ENCODE measurements at places on chromosomes 7 and 10. TPM values are rescaled to one million over a fixed set of nuclear protein-coding genes. Genes with fewer than 3 reads are reported as not detected.

DNA sequence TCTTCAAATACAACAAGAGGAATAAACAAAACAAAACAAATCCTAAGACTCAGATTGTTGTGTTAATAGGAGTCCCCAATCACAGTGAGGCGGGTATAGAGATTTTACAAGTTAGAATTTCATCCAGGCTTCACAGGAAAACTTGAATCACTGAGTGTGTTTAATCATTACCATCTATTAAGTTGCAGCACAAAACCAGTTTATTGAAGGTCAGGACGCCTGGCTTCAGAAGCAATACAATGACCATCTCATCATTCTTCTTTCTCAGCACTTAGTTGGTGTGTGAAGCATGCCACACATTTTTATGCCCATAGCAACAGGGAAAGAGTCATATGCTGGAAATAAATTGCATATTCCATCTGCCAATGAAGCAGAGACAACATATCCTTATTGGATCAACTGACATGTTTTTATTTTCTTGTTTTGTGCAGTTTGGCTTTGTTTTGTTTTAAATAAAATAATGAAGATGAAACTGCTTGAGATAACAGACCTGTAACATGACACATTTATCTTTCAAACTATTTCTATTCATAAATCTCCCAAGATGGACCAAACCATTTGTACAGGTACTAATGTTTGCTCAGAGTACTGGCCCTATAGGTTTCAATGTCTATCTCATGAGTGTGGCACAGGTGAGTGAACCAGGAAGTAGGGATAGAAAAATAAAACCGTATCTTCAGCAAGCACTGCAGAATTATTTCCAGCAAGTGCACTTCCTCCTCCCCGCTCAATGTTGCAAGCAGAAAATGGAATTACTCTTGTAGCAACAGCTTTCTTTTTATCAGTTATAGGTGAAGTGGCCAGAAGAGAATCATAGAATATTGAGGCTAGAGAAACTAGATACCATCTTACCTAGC is 40.4 kb downstream of the TAC1 start:
- DNase-seq: no peak
- H3K4me3 ChIP-seq: no peak overlapping the region
- no peaks in the 10 kb centered on the region for H3K36me3 ChIP-seq
- H3K27me3 ChIP-seq: no peaks in the 10 kb centered on the region
- no peaks in the 10 kb centered on the region for H3K4me1 ChIP-seq

DNA sequence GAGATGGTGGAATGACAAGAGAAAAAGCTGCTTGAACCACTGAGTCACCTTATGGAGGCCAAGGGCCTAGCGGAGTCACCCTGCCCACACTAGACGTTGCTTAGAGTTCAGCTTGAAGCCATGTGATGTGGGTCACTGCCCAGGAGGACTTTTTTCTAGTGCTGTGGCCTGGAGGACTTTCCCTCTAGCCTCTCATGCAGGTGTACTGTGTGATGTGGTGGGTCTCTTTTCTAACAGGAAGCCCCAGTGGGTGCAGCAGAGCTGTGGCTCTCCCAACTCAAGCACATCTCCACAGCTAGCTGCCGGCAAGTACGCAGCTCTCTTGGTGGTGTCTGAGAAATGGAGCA is 13.6 kb downstream of the POR start:
- no peaks in the 10 kb centered on the region for H3K4me1 ChIP-seq
- no peaks in the 10 kb centered on the region for H3K27me3 ChIP-seq
- no peak overlapping the region for H3K4me3 ChIP-seq
- no peak for DNase-seq
- peaks cover 12% of the 10 kb centered on the region for H3K36me3 ChIP-seq

- H3K27me3 ChIP-seq: no peaks in the 10 kb centered on the region
- no peak for DNase-seq
- H3K4me3 ChIP-seq: no peak overlapping the region
- H3K36me3 ChIP-seq: no peaks in the 10 kb centered on the region
- peaks cover 8% of the 10 kb centered on the region for H3K4me1 ChIP-seq
Observed at GRCh38 chr10:119608316-119609155, 11.8 kb upstream of the TIAL1 start.

DNA sequence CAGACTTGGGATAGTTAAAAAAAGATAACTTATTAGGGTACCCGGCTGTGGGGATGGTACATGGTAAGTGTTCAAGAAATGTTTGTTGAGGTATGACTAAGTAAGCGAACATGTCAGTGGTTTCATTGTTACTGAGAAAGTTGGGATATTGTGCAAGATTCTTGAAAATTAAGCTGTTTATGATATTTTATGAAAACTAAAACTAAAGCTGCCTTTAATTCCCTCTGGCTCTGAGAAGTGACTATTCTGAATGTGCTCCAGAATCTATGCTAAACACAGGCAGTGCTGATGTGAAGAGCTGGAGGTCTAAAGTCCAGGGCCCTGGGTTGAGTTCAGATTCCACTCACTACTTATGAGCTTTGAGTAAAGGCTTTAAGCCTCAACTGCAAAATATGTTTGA is 72.9 kb downstream of the AOAH start:
- H3K27me3 ChIP-seq: no peaks in the 10 kb centered on the region
- H3K4me1 ChIP-seq: no peaks in the 10 kb centered on the region
- DNase-seq: no peak

DNA sequence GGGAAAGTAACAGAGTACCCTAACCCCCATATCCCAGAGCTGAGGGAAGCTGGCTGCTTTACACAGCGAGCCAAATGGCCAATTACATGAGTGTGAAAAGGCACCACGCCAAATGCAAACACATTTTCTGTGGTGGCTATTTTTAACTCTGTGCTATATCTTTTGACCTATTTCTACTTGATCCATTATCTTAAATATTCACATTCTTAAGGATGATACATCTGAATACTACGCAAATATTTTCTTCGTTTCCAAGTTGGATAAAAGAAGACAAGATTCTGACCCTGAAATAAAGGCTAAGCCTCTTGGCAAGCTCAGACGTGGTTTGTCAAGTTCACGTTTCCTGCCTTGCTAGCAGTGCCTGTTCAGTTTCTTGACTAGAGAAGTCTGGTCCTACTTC is 146.7 kb upstream of the TMEM196 start:
- no peak overlapping the region for H3K4me3 ChIP-seq
- H3K4me1 ChIP-seq: no peaks in the 10 kb centered on the region
- peak overlapping the region; percentile 17 for H3K27ac ChIP-seq
- no peaks in the 10 kb centered on the region for H3K36me3 ChIP-seq
- H3K27me3 ChIP-seq: no peaks in the 10 kb centered on the region
- no peak for DNase-seq

GRCh38 chr10:127150136-127150535 is 46.3 kb downstream of the INSYN2A start:
- no peak overlapping the region for H3K4me3 ChIP-seq
- H3K4me1 ChIP-seq: no peaks in the 10 kb centered on the region
- H3K27me3 ChIP-seq: no peaks in the 10 kb centered on the region
- DNase-seq: no peak
- H3K27ac ChIP-seq: no peak overlapping the region
- peaks cover 14% of the 10 kb centered on the region for H3K36me3 ChIP-seq

The MSMB gene
- total RNA-seq: not detected

- H3K4me1 ChIP-seq: peaks cover 45% of the 10 kb centered on the region
- peaks cover 91% of the 10 kb centered on the region for H3K36me3 ChIP-seq
- DNase-seq: no peak
- peak overlapping the region; percentile 1 for H3K27ac ChIP-seq
- H3K4me3 ChIP-seq: no peak overlapping the region
- no peaks in the 10 kb centered on the region for H3K27me3 ChIP-seq
Observed at GRCh38 chr10:72337039-72337629, 17.6 kb downstream of the DNAJB12 start.

The CTTNBP2 gene
- 18.0 TPM for total RNA-seq

The CYP3A4 gene
- total RNA-seq: not detected

GRCh38 chr7:64182036-64182790 is 24.8 kb upstream of the ZNF735 start:
- no peaks in the 10 kb centered on the region for H3K27me3 ChIP-seq
- DNase-seq: no peak
- no peak overlapping the region for H3K27ac ChIP-seq
- H3K4me1 ChIP-seq: no peaks in the 10 kb centered on the region
- H3K4me3 ChIP-seq: no peak overlapping the region

DNA sequence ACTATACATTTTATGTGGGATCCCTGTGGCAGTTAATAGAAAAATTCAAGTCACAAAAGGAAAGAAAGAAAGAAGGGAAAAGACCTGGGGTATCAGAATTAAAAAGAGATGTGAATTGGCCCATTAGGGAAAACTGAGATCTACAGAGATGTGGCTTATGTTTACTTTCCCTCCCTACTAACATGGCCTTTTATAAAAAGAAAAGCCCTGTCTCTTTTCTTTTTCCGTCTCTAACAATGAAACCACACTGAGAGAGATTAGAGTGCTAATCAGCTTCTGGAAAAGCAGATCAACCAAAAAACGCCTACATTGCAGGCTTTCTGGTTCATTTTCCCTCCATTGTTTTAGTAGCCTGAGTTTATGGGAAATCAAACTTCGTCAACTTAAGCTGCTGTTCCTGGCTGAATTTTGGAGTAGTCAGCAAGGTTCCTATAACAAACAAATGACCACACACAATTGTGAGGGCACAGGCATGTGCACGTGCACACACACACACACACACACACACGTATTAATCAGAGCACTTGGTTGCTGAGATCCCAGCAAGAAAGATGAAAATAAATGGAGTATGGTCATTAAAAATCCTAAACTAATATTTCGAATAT is 235.1 kb downstream of the SORCS1 start:
- H3K27me3 ChIP-seq: no peaks in the 10 kb centered on the region
- H3K4me1 ChIP-seq: no peaks in the 10 kb centered on the region
- H3K4me3 ChIP-seq: no peak overlapping the region
- no peak overlapping the region for H3K27ac ChIP-seq

The SPDYE6 gene
- total RNA-seq: not detected

DNA sequence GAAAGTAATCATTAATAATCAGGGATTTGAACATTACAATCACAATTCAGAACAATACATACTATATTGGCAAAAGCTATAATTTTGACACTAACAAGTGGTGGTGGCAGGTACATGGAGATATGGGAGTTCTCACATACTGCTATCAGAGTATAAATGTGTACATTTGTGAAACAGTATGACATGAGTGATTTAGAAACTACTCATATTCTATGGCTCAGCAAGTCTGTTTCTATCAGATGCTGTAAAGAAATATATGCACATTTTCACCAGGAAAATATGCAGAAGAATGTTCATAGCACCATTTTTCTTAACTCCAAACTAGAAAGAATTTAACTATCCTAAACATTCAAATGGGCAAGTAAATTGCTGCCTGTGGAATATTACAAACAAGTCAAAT is 620.0 kb downstream of the SH2D4B start:
- H3K4me1 ChIP-seq: no peaks in the 10 kb centered on the region
- no peaks in the 10 kb centered on the region for H3K36me3 ChIP-seq
- H3K27me3 ChIP-seq: no peaks in the 10 kb centered on the region
- no peak overlapping the region for H3K4me3 ChIP-seq
- H3K27ac ChIP-seq: no peak overlapping the region
- DNase-seq: no peak

The CTAGE8 gene
- total RNA-seq: 4.5 TPM

GRCh38 chr7:30412782-30413504 is 65.6 kb downstream of the NOD1 start:
- no peak for DNase-seq
- H3K36me3 ChIP-seq: no peaks in the 10 kb centered on the region
- no peak overlapping the region for H3K27ac ChIP-seq
- no peak overlapping the region for H3K4me3 ChIP-seq
- H3K27me3 ChIP-seq: no peaks in the 10 kb centered on the region
- H3K4me1 ChIP-seq: no peaks in the 10 kb centered on the region

DNA sequence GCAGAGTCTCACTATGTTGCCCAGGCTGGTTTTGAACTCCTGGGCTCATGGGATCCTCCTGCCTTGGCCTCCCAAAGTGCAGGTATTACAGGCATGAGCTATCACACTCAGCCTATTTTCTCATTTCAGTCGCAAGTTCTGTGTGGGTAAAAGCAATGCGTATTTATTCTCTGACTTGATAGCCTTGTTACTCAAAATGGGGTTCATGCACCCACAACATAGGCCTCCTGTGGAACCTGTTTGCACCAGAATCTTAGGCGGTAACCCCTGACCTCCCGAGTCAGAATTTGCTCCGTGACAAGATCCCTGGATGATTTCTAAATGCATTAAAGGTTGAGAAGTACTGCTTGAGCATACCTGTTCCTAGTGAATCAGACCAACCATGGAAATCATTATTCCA is 7.3 kb downstream of the IL2RA start:
- DNase-seq: no peak
- H3K4me3 ChIP-seq: no peak overlapping the region
- H3K36me3 ChIP-seq: no peaks in the 10 kb centered on the region
- no peak overlapping the region for H3K27ac ChIP-seq
- no peaks in the 10 kb centered on the region for H3K4me1 ChIP-seq

The DBNL gene
- 185 TPM for total RNA-seq

GRCh38 chr10:69090685-69091084 is 2.8 kb downstream of the SRGN start:
- no peaks in the 10 kb centered on the region for H3K36me3 ChIP-seq
- H3K4me3 ChIP-seq: peak overlapping the region; percentile 61
- peaks cover 24% of the 10 kb centered on the region for H3K4me1 ChIP-seq
- H3K27ac ChIP-seq: peak overlapping the region; percentile 88

The PON1 gene
- not detected for total RNA-seq

DNA sequence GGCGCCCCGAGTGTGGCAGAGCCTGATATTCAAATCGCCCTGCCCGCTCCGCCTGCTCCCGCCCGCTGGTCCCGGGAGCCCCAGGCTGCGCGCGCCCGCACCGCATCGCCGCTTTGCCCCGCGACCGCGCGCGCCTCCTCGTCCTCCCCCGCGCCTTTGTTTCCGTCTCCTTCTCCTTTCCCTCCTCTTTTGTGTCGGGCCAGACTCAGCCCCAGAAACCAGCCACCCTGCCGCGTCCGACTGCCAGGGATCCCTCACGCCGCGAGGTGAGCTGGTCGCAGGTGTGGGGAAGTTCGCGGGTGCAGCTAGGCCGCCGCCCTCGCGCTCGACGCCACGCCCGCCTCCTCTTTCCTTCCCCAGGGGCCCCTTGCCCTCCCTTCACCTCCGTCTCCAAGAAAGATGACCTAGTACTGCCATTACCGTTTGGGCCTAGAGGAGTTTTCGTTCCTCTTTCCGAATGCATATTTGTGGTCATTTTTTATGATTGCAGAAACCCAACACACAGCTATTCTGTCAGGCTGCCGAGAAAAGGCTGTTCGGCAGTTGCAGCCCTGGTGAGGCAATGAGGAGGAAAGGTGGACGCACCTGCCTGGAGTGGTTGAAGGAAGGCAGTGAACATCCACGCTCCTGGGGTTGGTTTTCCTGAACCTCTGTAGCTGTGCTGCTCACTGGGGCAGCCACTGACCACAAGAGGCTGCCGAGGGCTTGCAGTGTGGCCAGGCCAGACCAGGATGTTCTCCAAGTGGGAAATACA is 107.3 kb downstream of the SNX10 start:
- H3K36me3 ChIP-seq: no peaks in the 10 kb centered on the region
- peak overlapping the region; percentile 82 for H3K27ac ChIP-seq
- H3K4me3 ChIP-seq: peak overlapping the region; percentile 82
- peaks cover 6% of the 10 kb centered on the region for H3K4me1 ChIP-seq
- no peaks in the 10 kb centered on the region for H3K27me3 ChIP-seq

The NEUROG3 gene
- total RNA-seq: not detected

The ANKRD2 gene
- total RNA-seq: 0.79 TPM
